Activated CD4-positive, alpha-beta T cell treated with anti-CD3 and anti-CD28 coated beads, Interleukin-10, Interleukin-2, amounts not matched to agents 100 ng/mL and 50 ng/mL, durations not matched to agents 16 hours and 8 hours (primary cell): ENCODE measurements at places on chromosomes 7 and 10.

GRCh38 chr7:84746353-84746752, 440.5 kb downstream of the SEMA3D start:
- DNase-seq = no peak

DNA sequence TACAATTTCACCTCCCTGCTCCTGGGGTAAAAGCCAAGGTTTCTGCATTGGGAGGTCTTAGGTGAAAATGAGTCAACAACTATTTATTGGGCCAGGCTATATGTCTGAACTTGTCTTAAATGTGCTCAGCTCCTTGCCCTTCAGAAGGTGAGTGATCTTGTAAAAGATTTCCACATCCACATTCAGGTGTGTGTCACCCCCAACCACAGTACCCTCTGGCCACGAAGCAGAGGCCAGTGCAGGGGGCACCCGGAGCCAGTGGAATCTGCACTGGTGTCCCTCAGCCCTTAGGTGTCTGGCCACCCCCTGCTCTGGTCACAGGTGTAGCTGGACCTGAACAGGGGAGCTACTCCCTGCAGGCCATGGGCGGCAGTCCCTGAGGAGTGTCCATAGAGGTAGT, 198.5 kb downstream of the PAXIP1 start:
- DNase-seq = no peak

- DNase-seq = peak; percentile 23
These were observed 205.6 kb upstream of the PRSS58 start for GRCh38 chr7:142463401-142463850.

GRCh38 chr7:5425507-5426225, 2.0 kb upstream of the TNRC18 start:
- DNase-seq = no peak

GRCh38 chr7:130650611-130651120, 17.9 kb downstream of the COPG2 start:
- no peak for DNase-seq

DNA sequence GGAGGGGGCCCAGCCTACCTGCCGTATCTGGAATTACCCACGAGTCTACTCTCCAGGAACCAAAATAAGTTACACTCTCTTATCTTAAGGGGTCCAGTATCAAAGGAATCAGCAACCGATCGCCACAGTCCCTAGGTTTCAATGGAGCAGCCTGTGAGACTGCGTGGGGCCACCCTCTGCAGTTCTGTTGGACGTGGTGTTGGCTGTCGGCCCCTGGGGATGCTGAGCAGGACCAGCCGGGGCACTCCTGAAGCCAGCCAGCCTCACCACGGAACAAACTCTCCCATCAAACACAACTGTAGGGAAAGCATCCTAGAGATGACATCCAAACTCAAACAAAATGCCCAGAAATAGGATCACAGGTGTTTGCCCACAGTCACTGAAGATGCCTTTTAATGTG, 25.5 kb upstream of the ABLIM1 start:
- DNase-seq = no peak

DNA sequence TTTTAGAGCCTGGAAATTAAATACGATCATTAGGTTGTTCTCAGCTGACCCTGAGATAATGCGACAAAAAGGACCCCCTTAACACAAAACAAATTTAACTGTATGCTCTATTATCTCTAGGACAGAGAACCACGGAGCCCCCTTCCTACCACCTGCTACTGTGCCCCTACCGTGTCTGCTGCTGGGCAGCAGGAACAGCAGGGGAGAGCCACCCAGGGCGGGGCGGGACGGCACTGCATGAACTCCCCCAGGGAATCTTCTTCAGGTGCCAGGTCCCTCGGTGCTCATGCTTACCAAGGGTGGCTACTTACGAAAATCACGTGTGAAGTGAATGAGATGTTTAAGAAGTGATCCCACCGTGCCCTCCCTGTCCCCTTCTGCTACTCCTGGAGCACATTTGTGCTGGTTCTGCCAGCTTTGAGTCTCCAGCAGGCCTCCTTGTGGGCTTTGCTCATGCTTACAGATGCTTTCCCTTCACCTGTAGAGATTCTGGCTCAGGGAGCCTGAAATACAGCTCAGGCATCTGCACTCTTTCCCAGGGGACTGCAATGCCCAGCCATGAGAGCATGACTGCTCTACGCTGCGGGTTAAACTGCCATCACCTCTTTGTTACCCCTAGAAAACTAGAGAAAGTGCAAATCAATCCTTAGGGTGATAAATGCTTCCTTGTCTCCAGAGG, 59.9 kb downstream of the MRPL32 start:
- no peak for DNase-seq

- no peak for DNase-seq
These were observed 1.4 kb downstream of the ETV1 start for GRCh38 chr7:13988065-13988464.

GRCh38 chr10:62803724-62804355, 680 bp upstream of the ADO start:
- DNase-seq = no peak

DNA sequence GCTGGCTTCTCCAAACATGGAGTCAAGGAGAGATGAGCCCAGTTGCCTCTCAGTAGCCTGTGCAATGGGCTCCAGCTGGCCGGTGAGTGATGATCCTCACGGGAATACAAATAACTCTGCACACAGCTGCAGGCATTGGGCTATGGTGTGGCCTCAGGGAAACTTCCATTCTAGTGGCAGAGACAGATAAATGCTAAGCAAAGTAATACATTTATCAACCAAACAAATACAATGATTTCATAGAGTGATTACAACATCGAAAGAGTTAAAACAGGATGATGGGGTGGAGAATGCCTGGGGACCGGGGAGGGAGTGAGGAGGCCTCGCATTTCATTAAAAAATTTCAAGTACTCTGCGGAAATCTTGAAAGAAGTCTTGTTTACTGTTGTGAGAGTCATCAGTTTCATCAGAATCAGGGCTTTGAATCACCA, 15.0 kb upstream of the AKR1B1 start:
- no peak for DNase-seq

DNA sequence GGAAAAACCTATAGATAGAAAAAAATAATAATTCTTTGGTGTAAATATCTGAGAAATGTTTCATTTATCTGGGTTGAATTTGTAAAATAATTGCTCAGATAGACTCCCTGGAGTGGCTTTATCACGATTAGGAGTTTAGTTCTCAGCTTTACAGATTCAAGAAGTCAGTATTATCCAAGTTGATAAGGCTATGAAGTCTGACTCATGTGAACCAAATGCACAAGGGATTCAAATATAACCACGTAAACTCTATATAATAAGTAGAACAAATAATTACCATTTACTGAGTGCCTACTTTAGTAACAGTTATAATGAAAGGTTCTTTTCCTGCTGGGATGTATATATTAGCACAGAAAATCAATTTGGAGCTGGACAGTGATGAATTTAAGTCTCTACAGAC, 290.4 kb downstream of the PRKG1 start:
- DNase-seq = no peak

- DNase-seq = no peak
These were observed 45.5 kb upstream of the ANAPC16 start for GRCh38 chr10:72170263-72170662.

- no peak for DNase-seq
These were observed 52.7 kb downstream of the VWDE start for GRCh38 chr7:12350971-12351370.
